ENCODE measurements at places on chromosomes 1 and 21. TPM values are rescaled to one million over a fixed set of nuclear protein-coding genes. Genes with fewer than 3 reads are reported as not detected.
A peak's percentile ranks its signal among the peaks of the same experiment; 100 is the strongest.

THEMIS2 gene
- 3.5 TPM for total RNA-seq

TMEM82 gene
- total RNA-seq = not detected

CNTN2 gene
- not detected for total RNA-seq

ATP6V1G3 gene
- total RNA-seq = not detected

CCDC185 gene
- total RNA-seq = not detected

DNA sequence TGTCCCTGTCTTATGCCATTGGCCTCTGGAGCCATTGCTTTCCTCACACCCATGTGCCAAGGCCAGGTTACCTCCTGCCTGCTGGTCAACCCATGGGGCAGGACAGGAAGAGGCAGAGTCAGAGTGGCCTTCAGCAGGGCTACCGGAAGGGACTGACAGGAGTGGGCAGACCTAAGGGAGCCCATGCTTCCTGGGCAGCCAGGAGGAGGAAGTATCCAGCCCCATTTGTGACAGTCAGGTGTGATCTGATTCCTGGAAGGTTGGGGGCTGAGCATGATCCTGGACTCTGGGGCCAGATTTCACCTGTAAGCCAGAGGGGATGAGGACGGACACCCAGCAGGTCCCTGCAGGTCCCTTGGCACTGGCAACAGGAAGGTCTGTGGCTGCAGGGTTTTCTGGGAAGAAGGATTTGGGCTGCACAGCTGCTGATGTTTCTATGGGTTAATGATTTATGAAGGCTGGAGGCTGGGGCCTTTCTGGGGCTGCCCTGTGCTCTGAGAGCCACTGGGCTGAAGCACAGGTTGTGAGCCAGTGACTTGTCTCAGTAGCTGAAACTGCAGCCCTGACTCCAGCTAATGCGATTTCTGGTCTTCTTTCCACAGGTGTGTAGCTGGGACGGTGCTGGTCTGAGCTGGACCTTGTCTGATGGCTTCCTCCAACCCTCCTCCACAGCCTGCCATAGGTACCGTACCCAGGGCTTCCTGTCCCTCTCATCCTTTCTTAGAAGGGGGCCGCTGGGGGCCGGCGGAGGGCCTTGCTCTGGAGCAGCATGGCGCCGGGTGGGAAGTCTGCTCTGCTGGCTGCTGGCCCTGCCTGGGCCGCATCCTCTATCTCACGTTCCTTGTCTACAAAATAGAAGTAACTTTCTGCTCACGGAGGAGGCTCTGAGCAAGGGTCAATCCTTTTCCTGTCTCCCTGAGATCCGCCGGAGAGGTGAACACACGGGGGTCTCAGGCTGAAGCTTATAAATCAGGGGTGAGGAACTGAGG is 40.7 kb downstream of the ARHGEF10L start:
- no peak for DNase-seq

- no peak for DNase-seq
These were observed 102.0 kb downstream of the FMN2 start for GRCh38 chr1:240193679-240194078.

DNA sequence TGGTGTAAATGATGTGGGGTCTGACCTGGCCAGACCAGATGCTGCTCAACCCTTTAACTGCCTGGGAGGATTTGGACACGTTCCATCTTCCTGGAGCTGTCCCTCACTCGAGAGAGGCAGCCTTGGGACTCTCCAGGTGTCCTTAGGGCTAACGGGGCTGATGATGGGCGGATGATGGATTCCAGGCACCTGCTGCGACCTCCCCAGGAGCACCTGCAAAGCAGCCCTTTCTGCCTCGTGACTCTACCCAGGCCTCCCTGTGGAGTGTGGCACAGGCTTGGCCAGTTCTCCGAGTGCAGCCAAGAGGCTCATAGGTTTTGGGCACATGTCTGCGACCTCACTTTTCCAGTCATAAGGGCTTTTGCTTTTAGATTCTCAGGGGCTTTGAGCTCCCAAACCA is 12.3 kb upstream of the TRIM17 start:
- DNase-seq = no peak

DNA sequence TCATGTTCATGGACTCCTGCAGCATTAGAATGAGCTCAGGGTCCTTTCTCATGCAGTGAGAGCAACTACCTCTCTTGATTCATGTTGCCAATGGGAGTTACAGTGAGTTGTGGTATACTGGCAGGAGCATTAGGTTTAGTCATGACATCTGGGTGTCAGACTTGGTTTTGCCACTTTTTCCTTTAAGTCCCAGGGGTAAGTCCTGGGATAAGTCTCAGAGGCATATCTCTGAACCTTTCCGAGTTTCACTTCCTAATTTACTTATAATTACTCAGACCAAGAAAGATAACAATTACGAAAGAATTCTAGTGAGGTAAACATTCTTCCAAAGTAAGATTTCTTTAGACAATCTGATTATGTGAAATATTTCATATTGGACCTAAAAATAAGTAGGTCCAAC is 606.0 kb downstream of the SMYD3 start:
- no peak for DNase-seq

- no peak for DNase-seq
These were observed 35.1 kb downstream of the MPZL1 start for GRCh38 chr1:167756730-167757405.

DNA sequence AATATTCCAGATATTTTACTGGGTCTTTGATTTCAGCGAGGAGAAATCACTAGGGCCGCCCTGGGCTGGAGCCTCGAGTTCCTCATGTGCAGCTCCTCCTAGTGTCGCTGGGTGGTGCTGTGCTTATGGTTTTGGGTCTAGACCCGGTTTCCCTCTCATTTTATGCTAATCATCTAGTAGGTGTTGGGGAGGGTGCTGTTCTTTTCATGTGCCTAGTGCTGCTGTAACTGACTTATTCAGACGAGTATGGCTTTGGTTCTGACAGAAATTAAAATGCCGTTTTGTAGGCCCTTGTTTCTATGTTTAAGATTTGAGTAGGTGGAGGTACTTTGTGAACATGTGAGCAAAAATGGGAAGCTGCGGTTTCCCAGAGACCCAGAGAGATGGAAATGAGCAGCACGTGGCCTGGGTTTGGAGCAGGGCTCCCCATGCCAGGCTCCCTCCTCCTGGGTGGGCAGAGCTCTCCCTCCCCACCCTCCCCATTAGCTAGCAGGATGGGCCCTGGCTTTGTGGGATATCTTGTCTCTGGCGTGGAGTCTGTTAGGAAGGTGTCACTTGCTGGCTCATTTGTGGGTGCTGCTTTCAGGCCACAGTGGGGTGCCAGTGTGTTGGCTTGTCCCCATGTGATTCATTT is 74.0 kb upstream of the GPR88 start:
- peak; percentile 42 for DNase-seq

- peak; percentile 95 for DNase-seq
These were observed 9.7 kb downstream of the SERINC2 start for GRCh38 chr1:31422505-31423319.

DNA sequence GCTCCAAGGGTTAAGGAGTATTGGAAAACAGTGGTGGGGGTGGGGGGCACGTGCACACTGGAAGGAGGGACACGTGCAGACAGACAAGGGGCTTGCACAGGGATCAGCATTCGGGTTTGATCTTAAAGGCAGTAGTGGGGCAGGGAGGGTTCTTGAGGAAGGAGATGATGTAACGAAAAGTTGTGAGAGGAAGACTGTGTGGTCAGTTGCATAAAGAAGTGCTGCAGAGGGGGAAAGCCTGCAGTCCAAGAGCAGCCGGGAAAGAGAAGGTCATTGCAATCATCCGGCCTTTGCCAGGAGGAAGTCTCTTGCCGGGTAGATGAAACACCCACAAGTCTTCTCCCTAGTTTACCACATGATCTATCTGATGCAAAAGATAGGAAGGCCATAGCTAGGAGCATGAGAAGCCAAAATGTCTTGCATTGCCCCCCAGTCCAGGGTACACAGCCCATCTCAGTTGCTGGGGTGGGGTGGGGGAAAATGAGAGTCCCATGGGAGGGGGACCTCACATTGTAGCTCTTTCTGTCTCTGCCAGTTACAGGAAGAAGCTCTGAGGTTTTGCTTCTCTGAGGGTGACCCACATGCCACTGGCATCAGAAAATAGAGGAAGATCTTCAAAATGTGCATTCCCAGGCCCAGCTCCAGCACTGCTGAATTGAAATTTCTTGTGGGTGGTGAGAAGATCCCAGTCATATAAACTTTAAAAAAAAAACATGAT is 202.5 kb upstream of the RAB4A start:
- DNase-seq = no peak

DNA sequence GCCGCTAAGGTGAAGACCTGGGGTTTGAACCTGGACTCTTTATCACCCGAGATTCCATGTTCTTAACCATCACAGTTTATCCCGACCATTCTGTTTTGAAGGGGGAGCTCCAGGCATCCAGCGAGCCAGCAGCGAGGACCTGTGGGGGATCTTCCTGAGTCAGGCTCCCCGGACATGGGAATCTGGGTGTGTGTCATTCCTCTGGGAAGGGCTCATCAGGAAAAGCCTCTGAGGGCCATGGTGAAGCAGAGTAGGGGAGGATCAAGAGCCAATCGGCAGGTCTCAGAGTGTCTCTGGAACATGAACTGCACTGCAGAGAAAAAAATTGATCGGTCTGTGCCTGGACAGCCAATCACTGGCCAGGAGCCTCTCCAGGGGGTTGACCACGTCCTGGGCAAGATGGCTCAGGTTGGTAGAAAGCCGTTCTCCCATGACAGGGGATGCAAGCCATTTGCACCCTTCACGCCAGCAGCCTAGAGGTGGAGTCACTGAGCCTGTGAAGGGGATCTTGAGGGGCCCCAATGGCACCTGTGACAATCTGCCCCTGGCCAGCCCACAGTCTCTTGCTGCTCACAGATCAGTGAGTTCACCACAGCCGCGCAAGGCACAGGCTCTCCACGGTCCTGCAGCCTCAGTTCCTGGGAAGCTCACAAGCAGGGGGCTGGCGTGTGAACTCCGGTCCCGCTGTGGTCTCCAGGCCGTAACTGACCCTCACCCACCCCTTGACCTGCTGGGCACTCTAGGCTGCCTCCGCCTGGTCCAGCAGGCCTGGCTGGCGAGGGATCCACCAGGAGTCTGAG is 20.4 kb upstream of the ACTRT2 start:
- no peak for DNase-seq

DNA sequence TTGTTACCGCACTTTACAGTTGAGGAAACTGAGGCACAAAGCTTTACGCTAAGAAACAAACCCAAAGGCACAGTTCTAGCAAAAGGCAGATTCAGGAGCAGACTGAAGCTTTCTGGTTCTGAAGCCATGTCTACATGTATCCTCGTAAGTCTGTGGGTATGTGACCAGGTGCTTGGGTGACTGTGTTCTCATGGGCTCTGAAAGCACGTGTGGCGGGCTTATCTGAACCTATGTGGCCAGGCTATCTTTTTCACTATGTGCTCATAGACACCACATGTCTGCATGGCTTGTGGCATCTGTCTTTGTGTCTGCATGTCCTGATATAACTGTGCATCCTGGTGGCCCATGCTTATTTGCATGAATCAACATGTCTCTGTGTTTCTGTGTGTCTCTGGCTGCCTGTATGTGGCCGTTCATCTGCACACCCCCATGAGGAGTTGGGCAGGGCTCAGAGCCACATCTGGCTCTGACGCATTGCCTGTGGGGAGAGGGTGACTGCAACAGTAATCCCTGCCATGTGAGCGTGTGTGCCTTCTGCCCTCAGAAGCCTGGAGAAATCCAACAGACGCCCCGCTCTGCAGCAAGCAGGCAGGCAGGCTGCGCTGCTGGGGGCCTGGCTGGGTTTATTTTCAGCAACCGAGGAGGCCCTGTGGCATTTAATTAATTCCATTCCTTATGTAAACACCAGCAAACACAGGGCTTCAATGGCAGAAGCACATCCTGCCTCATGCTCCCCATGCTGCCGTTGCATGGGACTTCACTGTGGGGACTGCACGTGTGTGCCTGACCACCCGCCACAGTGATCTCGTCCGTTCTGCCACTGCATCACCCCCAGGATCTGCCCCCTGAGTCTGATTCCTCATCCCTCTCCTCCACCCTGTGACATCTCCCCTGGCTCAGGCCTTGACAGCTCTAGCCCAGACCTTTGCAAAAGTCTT is 115.4 kb downstream of the TRABD2B start:
- peak; percentile 45 for DNase-seq

- no peak for DNase-seq
These were observed 148.9 kb downstream of the RHOU start for GRCh38 chr1:228884196-228884595.

- no peak for DNase-seq
These were observed 69.3 kb downstream of the POU2F1 start for GRCh38 chr1:167289966-167290365.

GRCh38 chr1:153780551-153780950 is 5.3 kb downstream of the SLC27A3 start:
- DNase-seq = no peak

DNA sequence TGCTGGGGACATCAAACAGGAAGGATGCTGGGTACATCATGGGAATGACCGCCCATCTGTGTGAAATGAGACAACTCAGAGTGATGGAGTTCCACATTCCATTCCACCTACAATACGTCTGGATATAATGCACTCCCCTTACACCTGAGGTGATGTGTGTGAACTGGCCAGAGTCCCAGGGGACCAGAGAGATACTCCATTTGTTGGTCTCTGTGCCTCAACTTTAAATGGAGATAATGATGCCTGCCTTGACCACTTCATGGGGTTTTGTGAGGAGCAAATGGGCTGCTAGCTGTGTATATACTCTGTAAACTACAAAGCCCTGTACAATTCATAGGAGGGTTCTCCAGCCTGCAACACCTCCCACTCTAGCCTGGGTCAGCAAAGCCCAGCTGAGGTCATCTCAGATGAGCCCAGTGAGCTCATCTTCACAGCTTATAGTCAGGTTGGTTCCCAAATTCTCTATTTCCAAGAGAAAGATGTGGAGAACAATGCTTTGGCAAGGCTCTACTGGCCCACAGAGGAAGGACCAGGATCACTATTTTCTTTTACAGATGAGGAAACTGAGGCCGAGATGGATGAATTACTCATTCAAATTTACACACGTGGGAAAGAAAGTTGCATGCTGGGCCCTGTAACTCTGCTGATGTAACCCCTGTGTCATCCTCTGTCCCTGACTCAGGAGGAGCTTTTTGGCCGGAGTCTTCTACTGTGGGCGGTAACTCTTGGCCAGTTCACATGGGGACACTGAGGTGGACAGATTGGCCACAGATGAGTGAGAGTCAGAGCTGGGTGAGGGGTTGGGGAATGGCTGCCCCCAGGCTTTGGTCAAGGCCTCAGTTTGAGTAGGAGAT is 105.6 kb upstream of the GCLM start:
- DNase-seq = no peak

- no peak for DNase-seq
These were observed 417.7 kb upstream of the KAZN start for GRCh38 chr1:14180738-14181137.

- no peak for DNase-seq
These were observed 14.0 kb upstream of the PRDM16 start for GRCh38 chr1:3055051-3055450.

DNA sequence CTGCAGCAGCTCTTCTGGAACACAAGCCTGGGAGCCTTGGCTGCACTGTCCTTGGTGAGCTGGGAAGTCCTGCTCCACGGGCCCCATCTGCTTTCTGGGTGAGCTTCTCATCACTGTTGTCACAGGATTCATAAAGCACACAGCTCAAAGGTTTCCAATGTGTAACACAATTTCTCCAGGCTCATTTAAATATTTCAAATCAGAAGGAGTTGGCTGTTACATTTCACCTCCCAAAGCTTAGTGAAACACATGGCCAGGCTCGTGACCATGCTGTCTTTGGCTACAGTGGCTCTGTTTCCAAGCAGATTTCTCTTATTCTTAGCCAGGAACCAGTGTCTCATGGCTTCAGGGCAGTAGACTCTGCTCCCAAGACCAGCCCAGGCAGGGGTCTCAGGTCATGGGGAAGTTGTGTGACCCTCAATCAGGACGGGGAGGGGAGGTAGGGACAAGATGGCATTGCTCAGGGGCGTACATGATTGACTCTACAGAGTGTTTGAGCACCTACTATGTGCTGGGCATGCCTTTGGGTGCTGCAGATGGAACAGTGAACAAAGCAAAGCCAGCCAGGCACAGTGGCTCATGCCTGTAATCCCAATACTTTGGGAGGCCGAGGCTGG is 353.0 kb downstream of the NPHP4 start:
- DNase-seq = no peak

- DNase-seq = no peak
These were observed 52.4 kb upstream of the WDR26 start for GRCh38 chr1:224486801-224487583.

All from mammary epithelial cell (primary cell).